Stimulated activated CD4-positive, alpha-beta T cell treated with anti-CD3 and anti-CD28 coated beads, Interleukin-4, amount 100 ng/mL, for 4 hours (primary cell): ENCODE measurements at places on chromosomes 2 and 18.

GRCh38 chr18:30487962-30488361 lies 554.6 kb downstream of the DSC3 start:
- DNase-seq = no peak

DNA sequence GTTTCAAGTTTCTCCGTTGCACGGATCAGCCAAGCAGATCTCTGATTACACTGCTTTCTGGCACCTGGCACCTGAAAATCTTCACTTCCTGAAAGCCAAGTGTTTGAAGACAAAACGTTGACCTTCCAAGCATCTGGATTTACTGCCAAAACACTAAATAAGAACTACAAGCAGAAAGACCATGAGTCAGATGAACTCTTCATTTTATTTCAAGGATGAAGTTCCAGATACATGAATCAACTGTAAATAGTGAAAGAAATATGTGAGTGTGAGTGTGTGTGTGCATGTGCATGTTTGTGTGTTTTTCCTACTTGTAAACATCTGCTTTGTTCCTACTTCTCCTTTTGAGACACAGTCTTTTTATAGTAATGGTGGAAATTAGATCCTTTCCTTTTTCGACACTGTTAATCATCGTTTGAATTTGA lies 60.0 kb upstream of the DTNA start:
- no peak for DNase-seq

- peak; percentile 9 for DNase-seq
Observed at GRCh38 chr18:35478520-35479435, 19.0 kb downstream of the INO80C start.

DNA sequence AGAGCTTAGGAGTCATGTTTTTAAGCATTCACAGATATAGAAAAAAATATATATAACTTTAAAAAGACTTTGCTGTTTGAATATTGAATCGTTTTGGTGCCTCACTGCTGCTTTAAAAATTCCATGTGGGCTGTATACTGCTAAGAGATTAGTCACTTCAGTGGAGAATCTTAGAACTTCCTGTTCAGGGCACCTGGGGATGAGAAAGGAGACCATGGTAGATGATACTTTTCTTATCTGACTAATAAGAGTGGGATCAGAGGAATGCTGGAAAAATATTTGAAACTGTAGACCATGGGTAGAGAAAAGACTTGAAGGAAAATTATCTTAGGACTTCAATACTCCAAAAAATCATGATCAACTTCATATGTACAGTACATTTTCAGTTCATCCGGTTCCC lies 442.2 kb upstream of the SETBP1 start:
- DNase-seq = no peak

GRCh38 chr2:234764372-234764771 lies 187.4 kb upstream of the SH3BP4 start:
- DNase-seq = no peak

- no peak for DNase-seq
Observed at GRCh38 chr2:151775057-151775740, 40.9 kb upstream of the NEB start.

DNA sequence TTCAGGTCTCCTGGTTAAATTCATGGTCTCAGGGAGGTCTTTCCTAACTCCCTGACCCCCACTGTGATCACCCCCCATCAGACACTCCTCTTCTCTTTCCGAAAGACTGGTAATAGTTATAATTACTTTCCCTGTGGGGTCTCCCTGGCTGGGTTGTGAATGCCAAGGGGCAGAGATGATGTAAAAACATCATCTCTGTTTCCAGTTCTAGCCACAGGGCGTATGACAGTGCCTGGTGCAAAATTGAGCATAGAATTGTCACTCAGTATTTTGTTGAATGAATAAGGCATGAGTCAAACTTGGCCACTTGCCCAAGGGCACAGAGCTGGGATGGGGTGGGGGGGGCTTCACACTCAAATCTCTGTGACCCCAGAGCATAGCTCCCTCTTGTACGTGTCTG lies 65.2 kb downstream of the LTBP1 start:
- DNase-seq = no peak

DNA sequence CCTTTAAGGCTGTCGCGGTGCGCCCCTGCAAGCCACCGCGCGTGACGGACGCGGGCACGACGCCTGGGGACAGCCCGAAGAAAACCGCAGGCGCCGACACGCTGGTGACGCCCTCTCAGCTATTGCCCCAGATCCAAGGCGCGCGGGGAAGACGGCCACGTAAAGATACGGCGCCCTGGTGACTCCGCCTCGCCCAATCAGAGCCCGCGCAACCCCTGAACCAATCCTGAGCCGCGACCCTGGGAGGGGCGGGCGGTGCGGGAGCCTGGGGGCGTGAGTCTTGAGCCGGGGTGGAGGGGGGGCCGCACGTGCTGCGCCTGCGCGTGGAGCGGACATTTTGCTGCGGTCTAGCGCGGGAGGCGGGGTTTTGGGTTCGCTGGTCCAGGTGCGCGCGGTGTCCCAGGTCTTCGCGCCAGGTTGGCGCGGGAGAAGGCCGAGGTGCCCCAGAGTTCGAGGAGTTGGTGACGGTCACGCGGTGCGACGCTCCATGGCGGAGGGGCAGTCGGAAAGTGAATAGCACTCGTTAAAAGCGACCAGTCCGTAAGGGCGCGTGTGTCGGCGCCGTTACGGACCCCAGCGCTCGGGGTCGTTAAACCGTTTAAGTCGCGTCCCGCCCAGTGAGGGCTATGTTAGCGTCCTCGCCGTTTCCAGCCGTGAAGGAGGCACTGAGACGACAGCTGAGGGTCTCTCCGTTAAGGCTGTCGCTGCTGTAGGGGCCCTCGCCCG lies 15.9 kb downstream of the NMUR1 start:
- peak; percentile 97 for DNase-seq

DNA sequence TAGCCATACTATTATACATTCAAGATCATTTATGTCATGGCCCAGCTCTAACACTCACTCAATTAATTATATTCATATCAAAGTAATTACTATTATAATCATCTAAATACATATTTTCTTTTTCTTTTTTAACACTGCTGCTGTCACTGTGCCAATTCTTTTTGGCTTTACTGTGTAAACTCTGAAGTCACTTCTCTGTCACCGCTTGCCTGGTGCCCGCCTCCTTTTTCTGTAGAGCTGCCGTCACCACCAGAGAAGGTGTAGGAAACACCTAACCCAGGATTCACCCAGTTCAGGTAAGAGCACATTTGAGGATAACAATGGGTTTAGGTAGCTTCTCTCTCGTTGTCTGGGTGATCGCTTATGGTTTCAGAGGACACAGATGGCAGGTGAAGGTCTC lies 93.3 kb downstream of the AOX1 start:
- no peak for DNase-seq

- no peak for DNase-seq
Observed at GRCh38 chr18:6396276-6396675, 18.4 kb downstream of the L3MBTL4 start.

DNA sequence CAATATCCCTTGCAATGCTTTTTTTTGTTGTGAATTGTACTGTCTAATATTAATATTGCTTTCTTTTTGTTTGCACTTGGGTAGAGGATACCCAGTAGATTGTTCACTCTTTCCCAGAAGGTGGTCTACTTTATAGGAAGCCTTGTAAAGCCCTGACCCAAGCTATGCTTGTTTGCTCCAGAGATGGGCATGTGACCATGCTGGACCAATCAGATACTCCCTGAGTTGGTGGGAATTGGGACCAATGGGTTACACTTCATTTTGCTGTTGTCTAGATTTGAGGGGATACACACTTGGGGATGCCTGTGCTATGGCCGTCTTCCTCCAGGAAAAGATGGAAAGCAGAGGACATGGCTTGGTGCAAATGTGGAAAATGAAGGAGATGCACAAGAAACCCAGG lies 314.3 kb downstream of the DYSF start:
- DNase-seq = no peak

DNA sequence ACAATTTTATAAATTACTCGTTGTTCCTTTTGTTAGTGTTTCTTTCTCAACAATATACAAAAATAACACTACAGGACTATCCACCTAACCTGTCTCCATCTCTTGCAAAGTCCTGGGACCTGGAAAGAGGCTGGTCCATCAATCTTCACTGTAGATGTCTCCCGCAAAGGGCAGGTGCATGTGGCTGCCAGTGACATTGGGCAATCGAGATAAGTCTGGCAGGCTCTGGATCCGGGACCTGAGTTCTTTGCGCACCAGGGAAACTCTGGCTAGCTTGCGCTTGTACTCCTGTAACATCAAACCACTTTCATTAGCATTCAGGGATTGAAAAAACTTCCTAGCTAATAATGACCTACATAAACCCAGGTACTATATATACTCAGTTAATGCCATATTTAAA lies 20.5 kb downstream of the RMP24 start:
- no peak for DNase-seq

DNA sequence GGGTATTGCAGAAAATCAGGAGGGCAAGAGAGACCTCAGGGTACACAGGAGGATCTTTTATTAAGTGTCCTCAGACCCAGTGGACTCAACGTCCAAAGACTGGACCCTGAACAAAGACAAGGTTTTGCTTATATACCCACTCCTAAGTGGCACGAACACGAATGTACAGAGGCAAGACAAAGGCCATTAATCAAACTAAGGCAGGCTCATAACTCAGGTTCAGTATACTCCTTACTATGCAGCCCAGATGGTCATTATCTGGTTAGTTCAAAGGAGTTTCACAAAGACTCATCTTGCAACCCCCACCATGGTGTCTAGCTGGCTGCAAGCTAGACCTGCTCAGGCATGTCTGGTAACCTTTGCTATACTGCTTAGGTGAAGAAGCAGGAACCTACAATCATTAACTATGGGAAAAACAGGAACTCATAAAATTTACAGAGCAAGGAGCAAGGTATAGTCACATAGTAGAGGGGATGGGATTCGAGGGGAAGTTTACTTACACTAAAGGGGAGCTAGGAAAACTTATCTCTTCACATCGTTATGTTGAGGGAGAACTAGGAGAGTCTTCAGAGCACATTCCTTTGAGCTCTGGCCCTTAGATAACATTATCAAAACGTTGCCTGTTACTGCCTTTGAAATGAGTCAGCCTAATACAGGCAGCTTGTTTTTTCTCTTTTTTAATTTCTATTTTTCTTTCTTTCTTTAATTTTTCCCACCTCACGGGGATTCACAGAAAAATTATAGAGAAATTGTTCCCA lies 33.9 kb downstream of the SLC4A3 start:
- no peak for DNase-seq

GRCh38 chr2:99680946-99681345 lies 191.1 kb upstream of the REV1 start:
- no peak for DNase-seq

DNA sequence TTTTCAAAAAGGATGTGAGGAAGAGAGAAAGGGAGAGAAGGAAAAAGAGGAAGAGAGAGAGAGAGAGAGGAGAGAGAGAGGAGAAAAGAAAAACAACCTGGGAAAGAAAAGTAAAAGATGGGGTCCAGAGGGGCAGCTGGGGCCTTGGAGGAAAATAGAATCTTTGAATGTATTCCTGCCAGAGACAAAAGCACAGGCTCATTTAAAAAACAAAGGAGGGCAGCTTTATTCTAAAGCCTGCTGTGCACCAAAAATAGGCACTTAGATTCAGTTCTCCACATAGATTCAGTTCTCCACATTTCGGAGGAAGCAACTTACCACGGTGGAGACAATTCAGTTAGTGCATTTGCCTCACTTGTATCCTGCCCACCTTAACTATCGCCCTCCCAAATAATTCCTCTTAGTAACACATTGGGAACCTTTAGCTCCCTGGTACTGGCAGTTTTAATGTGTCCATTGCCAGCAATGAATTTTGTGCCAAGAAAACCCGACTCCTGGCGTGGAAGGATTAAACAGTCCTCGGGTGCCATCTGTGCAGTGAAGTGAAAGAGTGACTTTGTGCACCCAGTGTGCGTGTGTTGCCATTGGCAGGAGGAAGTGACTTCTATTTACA lies 71.3 kb downstream of the DPP4 start:
- no peak for DNase-seq

DNA sequence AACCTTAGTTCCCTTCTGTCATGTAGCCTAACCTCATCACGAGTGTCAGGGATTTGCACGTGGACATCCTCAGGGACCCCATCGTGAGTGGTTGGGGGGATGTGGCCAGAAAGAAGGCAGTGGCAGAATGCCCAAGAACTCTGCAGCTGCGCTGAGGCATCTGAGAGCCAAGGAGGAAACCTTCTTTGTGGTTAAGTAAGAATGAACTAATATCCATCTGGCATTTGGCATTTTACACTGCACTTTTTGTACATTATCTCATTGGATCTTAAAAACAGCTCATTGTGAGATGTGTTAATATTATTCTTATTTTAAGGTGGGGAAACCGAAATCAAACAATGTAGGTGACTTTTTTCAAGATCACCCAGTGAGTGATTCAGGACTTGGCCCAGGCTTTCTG lies 32.6 kb upstream of the APCDD1 start:
- DNase-seq = no peak

DNA sequence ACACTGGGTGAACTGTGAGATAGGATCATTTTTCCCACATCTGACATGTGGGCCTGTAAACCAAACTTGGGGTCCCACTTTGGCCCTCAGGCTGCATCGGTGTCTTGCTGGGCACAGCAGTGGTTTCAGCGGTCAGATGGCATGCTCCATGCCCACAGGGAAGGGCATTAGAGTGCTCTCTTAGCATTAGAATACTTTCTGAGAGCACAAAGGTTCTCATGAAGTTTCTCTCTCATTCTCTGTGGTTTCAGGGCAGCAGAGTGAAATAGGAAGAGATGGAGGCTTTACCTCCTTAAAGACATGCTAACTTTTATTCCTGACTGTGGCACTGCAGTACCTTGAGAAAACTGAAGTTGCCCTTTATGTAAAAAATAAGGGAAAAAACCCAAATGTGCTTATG lies 36.6 kb upstream of the GATA6 start:
- DNase-seq = no peak

DNA sequence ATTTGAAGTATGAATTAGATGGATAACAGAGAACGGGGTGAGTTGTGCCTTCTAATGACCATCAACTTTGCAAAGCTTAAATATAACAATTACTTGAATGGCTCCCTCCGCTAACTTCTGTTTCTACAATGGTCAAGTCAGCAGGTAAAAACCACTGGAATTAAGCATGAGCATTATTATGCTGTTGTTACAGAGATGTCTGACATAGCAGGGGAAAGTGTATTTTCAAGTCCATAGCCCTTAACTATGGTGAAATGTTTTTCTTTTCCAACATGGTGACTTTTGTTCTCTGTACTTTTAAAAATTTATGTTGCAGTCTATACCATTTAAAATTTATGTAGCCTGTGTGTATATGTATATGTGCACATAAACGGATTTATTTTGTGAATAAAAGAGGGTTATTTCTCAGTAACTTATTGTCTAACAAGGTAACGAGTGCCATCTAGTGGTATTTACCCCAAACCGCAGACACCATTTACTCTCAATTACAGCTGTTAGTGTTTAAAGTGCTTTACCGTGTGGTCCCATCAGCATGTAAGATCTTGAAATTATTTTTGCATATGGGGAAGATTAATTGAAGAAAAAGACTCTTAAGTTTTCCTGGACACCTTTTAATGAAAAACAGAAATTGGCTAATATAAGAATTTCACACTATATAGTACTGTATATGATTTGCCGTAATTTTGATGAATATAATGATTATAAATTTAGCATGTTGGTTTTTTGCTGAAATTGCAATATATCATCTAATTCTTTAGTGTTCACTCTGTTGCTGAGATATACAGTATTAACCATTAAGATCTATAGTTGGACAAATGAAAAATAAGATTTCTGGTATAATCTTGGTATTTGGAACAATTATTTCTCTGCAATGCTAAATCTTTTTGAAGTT lies 78.2 kb downstream of the UBE2E3 start:
- DNase-seq = peak; percentile 0

GRCh38 chr2:141925511-141925910 lies 205.3 kb downstream of the LRP1B start:
- no peak for DNase-seq
